ENCODE measurements at places on chromosomes 7 and 10.

GRCh38 chr7:34224281-34224680 lies 318.9 kb downstream of the BMPER start:
- DNase-seq, result no peak

- no peak for DNase-seq
Measured at GRCh38 chr7:132343199-132343598, 233.1 kb downstream of the PLXNA4 start.

GRCh38 chr7:119397156-119397555 lies 875.8 kb upstream of the KCND2 start:
- DNase-seq, result no peak

GRCh38 chr7:156950381-156950858 lies 908 bp downstream of the NOM1 start:
- no peak for DNase-seq

Data from GM13977 (cell line).